ENCODE measurements at places on chromosomes 3 and 15.

DNA sequence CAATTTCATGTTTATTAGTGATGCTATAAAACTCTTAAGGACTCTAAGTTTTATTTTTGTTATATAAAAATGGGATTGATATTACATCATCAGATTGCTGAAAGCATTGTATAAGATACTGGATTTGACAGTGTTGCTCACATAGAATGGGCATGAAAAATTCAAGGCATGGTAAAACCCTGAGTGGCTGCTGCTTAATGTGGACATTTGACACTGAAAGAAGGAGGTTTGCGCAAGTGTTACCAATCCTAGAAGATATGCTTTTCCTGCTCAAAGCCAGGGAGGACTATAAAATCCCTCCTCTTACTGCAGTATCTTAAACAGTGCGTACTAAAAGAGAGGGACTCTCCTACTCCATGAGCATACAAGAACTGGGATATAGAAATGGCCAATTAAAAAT, 65.8 kb upstream of the PTX3 start:
- no peak for DNase-seq

DNA sequence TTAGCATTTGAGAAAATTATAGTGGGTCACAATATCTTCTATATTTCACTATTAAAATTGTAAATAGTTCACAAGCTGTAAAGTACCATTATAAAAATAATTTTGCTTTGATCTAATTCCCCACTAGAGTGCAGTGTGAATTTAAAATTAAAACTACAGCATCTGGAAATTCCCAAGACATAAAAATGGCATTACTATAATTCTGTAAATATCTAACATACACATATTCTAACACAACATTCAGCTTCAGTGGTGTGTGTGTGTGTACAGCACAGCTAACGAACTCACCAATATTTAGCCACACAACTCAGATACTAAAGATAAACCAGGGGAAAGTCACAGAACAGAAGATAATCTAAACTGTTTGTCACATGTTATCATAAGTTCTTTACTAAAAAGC, 424.9 kb upstream of the ZNF385D start:
- no peak for DNase-seq

GRCh38 chr3:11080492-11080891, 73.8 kb upstream of the HRH1 start:
- DNase-seq: no peak

DNA sequence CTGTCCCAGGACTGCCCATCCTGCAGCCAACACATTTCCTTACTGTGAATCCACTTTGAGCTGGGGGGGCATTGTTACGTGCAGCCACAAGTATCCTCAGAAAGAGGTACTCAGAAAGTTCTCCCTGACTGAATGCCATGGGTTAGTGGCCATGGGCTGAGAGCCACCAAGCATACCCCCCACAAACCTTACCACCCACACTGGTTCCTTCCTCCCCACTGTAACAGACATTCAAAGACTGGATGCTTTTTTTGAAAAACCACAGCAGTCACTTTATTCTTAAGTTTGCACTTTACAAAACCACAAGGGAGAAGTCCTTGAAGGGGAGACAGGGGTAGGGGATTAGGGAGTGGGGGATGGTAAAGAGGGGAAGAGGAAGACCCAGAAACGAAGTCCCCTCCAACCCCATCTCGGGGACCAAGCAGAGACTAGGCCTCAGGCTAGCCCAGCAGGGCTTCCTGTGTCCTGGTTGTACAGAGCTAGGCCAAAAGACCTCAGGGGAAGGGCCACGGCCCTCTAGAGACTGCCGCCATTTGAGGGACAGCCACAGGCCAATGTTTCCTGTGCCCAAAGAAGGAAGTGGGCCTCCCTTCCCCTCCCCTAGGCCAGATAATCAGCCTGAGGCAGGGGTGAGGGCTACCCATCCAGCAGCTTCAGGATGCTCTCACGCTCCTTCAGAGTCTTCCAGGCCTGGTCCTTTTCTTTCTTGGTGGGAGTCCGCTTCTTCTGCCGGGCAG, 10.1 kb upstream of the CAMK1 start:
- DNase-seq: no peak

DNA sequence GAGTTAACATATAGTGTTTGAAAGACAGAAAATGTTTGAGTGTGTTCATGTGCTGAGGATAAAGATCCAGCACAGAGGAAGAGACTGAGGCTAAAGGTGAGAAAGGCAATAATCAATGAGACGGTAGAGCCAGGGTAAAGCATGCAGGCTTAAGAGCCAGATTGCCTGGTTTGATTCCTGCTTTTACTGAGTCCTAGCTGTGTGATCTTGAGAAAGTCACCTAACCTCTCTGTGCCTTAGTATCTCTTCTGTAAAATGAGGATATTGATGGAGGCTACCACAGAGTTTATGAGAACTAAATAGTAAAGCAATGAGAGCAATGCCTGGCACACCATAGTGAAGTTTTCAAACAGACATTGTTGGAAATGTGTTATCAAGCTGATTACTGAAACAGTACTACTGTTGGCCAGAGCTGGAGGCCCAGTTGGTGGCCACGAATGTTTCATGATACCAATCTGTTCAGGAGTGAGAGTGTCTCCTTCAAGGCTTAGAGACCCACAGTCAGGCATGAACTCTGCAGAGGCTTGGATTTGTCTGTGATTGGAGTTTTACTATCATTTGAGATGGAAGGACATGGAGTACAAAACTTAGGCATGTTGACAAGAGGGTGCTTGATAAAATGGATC, 26.8 kb downstream of the IL16 start:
- no peak for DNase-seq

- DNase-seq: no peak
Observed at GRCh38 chr15:92810418-92811138, 89.5 kb upstream of the CHD2 start.

GRCh38 chr15:58355382-58355971, 76.3 kb upstream of the LIPC start:
- no peak for DNase-seq

DNA sequence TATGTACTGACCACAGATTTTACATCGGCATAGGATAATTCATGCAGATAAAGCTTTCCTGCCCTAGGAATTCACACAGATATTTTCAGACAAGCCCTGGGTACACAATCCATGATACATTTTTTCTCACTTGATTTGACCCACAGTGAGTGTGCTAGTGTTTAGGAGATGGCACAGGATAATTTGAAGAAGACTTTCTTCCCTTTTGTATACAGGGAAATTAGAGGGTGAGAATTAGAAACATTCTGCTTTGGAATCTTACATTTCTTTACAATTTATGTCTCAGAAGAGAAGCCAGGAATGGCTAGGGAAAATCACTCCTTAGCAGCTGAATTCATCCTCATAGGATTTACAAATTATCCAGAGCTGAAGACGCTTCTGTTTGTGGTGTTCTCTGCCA, at the start of gene OR5K4:
Gene OR5K4, plus strand, starts transcription at position 301 of the 400 bp plus-strand sequence. Its CDS starts 0 bp downstream, at position 301.
- DNase-seq: no peak

DNA sequence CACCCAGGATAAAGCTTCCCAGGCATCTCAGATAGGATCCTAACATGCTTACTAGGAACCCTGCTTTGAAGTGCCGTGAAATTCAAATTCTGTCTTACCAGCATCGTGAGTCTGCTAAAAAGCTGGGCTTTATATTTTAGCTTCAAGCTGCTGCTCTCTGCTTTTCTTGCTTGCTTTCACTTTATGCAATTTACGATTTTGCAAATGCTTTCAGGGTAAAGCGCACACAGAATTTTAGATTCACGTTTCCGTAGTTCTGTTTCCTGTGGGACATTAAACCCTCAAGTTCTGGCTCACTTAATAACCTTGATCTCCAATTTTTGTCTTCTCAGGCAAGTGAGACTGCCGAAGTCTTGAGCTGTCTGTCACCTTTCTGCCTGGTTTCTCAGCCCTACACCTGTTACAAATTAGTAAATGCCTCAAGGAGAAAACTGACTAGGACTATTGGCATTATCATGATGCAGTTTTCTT, 170.5 kb upstream of the TGFBR2 start:
- DNase-seq: no peak

DNA sequence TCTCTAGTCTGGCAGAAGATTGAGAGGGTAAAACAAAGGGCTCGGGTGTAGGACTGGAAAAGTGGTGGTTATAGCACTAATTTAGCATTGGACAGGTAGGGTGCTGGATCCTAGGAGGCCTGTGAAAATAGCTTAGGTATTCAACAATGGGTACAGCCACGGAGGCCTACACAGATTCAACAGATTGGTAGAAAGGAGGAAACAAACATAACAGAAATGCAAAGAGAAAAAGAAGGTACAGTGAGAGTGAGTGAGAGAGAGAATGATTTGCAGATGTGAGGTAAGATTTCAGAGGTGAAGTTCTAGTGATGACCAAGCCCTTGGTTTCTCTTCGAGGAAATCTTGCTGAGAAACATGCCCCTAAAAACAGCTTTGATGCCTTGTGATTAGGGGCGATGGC, 37.9 kb downstream of the ADIPOQ start:
- no peak for DNase-seq

All from activated T-cell treated with anti-CD3 and anti-CD28 coated beads for 4 hours (primary cell).